ENCODE measurements at places on chromosomes 4 and X.
A peak's percentile ranks its signal among the peaks of the same experiment; 100 is the strongest.

- no peak for DNase-seq
- peaks cover 21% of the 10 kb centered on the region for H3K4me1 ChIP-seq
- no peaks in the 10 kb centered on the region for H3K36me3 ChIP-seq
- H3K4me3 ChIP-seq = no peak overlapping the region
- H3K27me3 ChIP-seq = no peaks in the 10 kb centered on the region
These were observed 152.8 kb upstream of the ANK2 start for GRCh38 chr4:112896609-112897190.

DNA sequence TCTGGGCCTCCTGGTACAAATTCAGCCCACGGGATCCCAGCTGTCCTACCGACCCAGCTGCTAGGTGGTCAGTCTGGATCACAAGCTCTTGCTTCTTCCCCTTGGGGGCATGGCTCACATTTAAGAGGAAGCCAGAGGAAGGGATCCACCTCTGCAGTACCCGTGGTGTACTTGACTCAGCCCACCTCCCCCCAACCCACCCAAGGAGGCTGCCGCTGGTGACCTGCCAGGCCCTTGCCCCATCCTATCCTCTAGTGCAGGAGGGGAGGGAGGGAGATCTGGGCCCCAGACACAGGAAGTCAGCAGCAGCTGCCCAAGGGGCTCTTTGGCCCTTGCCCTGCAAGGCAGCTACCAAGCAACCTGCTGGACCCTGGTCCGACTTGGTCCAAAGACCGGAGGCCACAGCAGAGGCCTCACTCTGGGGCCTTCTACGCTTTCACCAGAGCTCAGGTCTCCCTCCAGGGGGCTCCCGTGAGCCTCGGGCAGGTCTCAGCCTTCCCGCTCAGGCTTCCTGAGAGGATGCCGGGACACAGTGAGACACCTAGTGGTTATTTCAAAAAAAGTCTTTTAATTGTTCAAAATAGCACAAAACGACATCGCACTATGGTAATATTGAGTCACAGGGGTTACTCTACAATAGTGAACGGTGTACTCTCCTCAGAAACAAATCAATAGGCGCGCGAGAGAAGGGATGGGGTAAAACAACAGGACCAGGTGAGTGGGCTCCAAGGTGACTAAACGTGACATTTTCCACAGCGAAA lies 2.7 kb upstream of the RENBP start:
- peaks cover 3% of the 10 kb centered on the region for H3K4me1 ChIP-seq
- H3K36me3 ChIP-seq = peaks cover 26% of the 10 kb centered on the region
- H3K27me3 ChIP-seq = no peaks in the 10 kb centered on the region
- H3K4me3 ChIP-seq = no peak overlapping the region

- H3K27ac ChIP-seq = no peak overlapping the region
- no peaks in the 10 kb centered on the region for H3K27me3 ChIP-seq
These were observed 128.7 kb upstream of the GIMD1 start for GRCh38 chr4:106497271-106497670.

DNA sequence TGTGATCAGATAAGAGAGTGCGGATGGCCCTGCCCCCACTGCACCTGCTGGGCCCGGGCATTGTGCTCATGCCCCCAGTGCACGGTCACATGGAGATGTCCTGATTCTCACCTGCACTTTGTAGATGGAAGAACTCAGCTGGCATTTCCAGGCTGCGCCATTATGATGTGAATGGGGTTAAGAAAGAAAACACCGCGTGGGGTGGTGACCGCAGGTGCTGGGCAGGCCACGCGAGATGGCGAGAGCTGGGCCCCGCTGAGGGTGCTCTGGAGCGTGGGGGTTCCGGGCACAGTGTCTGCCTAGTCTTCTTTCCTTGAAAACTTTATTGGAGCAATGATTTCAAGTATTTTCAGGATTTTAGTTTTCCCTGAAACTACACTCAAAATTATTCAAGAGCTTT lies 17.8 kb upstream of the HGFAC start:
- H3K27ac ChIP-seq = no peak overlapping the region
- H3K36me3 ChIP-seq = no peaks in the 10 kb centered on the region
- no peaks in the 10 kb centered on the region for H3K4me1 ChIP-seq
- H3K27me3 ChIP-seq = no peaks in the 10 kb centered on the region
- DNase-seq = no peak

GRCh38 chr4:109302361-109303139 lies at the start of gene COL25A1:
Gene COL25A1 (minus strand): TSS chr4:109302658.
- H3K27ac ChIP-seq = no peak within 1 kb of the TSS
- peak within 1 kb of the TSS; percentile 53 for H3K4me3 ChIP-seq
- DNase-seq = peak; percentile 90
- H3K4me1 ChIP-seq = no peaks in the 10 kb centered on the region

GRCh38 chr4:83316459-83317165 lies 18.0 kb downstream of the HPSE start:
- no peaks in the 10 kb centered on the region for H3K36me3 ChIP-seq
- no peaks in the 10 kb centered on the region for H3K4me1 ChIP-seq
- no peak for DNase-seq
- no peak overlapping the region for H3K27ac ChIP-seq

DNA sequence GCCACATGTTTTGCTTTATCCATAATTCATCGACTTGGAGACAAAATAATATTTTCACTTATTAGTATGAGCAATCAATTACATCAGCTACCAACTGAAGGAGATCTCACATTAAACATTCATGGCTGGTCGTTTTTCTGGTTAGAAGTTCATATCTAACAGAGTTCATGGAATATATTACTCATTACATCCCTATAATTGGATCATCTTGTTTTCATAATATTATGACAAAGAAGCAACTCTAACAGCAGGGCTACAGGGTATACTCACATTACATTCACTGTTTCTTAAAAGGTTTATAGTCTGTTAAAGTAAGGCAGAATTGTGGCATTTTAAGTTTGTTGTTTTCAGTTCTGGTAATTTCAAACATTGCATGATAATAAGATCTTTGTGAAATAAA lies 33.0 kb downstream of the GSTCD start:
- no peaks in the 10 kb centered on the region for H3K27me3 ChIP-seq
- DNase-seq = no peak
- H3K36me3 ChIP-seq = no peaks in the 10 kb centered on the region
- no peak overlapping the region for H3K4me3 ChIP-seq
- H3K4me1 ChIP-seq = no peaks in the 10 kb centered on the region

GRCh38 chrX:64843224-64843623 lies 133.0 kb downstream of the ZC4H2 start:
- H3K27ac ChIP-seq = no peak overlapping the region
- no peaks in the 10 kb centered on the region for H3K36me3 ChIP-seq
- H3K4me1 ChIP-seq = no peaks in the 10 kb centered on the region
- no peaks in the 10 kb centered on the region for H3K27me3 ChIP-seq

GRCh38 chr4:31041853-31042252 lies 321.7 kb downstream of the PCDH7 start:
- H3K4me3 ChIP-seq = no peak overlapping the region
- H3K4me1 ChIP-seq = no peaks in the 10 kb centered on the region
- no peak for DNase-seq

DNA sequence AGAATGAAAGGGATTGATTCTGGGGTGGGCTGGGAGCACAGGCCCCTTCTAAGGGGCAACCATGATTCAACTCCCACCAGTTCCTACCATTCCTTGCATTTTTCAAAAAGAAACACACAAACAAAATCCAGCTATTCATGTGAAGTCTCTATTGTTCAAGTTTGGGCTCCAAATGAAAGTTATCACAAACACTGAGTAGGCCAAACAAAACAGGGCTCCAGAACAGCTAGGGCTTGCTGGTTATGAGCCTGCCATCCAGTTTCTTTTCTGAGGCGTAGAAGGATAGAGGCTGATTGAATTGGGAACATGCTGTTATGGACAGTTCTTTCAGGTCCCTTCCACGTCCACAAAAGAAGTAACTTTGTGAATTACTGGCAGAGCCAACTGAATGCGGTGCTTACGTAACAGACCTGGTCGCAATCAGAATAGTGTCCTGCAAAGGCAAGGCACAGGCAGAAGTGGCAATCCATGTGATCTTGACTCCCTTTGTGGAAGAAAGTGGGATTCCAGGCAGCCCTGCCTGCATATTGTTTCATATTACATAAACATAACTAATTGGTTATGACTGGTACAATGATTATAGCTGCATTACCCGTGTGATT lies 244.5 kb downstream of the SCFD2 start:
- H3K27ac ChIP-seq = no peak overlapping the region
- no peaks in the 10 kb centered on the region for H3K36me3 ChIP-seq
- H3K27me3 ChIP-seq = peaks cover 1% of the 10 kb centered on the region
- H3K4me1 ChIP-seq = peaks cover 4% of the 10 kb centered on the region

GRCh38 chr4:176805155-176805554 lies 12.4 kb upstream of the VEGFC start:
- H3K4me3 ChIP-seq = no peak overlapping the region
- no peaks in the 10 kb centered on the region for H3K36me3 ChIP-seq
- H3K4me1 ChIP-seq = no peaks in the 10 kb centered on the region
- no peak for DNase-seq
- H3K27me3 ChIP-seq = no peaks in the 10 kb centered on the region

- no peak overlapping the region for H3K4me3 ChIP-seq
- no peak for DNase-seq
- no peaks in the 10 kb centered on the region for H3K36me3 ChIP-seq
- H3K27me3 ChIP-seq = no peaks in the 10 kb centered on the region
These were observed 390.0 kb upstream of the NWD2 start for GRCh38 chr4:36854554-36854953.

DNA sequence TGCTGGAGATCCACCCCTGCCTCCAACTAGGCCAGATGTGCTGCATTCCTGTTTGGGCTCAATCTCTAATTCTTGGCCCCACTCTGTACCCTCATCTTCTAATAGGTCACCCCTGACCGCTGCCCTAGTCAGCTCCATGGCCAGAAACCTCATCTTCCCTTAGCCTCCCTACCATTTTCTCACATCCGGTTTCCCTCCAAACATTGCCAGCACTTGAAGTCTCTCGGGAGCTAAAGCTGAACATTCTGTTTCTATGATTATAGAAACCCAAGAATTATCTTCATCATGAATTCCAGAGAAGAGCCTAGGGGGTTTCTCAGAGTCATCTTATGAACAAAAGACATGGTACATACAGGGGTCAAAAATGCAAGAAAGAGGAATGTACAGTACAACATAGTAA lies 179.7 kb downstream of the AMELX start:
- no peaks in the 10 kb centered on the region for H3K36me3 ChIP-seq
- no peak overlapping the region for H3K27ac ChIP-seq
- no peak for DNase-seq
- H3K4me3 ChIP-seq = no peak overlapping the region
- H3K4me1 ChIP-seq = no peaks in the 10 kb centered on the region
- H3K27me3 ChIP-seq = no peaks in the 10 kb centered on the region

DNA sequence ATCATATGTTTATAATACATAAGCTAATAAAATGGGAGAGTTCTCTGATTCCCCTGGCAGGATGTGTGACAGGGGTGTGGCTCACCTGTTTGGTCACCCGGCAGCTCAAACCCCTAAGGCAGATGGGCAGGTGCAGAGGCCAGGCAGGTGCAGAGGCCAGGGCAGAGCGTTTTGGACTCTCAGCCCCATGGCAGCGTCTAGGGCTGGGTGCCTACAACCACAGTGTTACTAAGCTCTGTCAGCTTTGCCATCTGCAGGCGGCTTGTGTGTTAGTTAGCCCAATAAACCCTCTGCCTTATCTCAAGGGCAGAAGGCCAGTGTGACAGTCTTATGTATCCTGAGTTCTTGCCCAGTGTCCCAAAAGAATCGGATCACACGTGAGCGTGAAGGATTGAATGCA lies 54.0 kb upstream of the UGT2B15 start:
- H3K4me3 ChIP-seq = no peak overlapping the region
- no peak overlapping the region for H3K27ac ChIP-seq

DNA sequence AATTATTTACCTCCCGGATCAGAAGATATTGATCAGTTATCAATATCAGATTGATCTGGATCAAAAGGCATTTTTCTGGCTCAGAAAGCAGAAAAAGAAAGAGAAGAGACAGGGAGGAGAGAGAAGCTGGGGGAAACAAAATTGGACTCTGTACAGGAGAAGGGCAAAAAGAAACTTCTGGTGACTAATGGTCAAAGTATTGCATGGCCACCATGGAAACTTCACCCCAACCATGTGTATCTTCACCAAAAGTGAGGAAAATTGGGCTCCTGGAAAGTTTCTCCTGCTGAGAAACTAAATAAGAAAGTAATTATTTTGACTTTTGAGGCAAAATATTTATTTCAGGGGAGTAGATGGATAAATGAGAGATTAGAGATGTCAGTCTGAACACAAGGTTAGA lies 33.9 kb downstream of the RNF150 start:
- H3K27me3 ChIP-seq = no peaks in the 10 kb centered on the region
- DNase-seq = no peak
- H3K27ac ChIP-seq = no peak overlapping the region
- H3K4me3 ChIP-seq = no peak overlapping the region

GRCh38 chr4:112063260-112063659 lies 82.0 kb upstream of the FAM241A start:
- DNase-seq = no peak
- H3K36me3 ChIP-seq = no peaks in the 10 kb centered on the region
- no peak overlapping the region for H3K27ac ChIP-seq

GRCh38 chr4:14180983-14181601 lies 553.6 kb upstream of the BOD1L1 start:
- no peak overlapping the region for H3K27ac ChIP-seq
- H3K4me3 ChIP-seq = no peak overlapping the region
- H3K36me3 ChIP-seq = no peaks in the 10 kb centered on the region
- H3K4me1 ChIP-seq = peaks cover 6% of the 10 kb centered on the region
- DNase-seq = no peak

DNA sequence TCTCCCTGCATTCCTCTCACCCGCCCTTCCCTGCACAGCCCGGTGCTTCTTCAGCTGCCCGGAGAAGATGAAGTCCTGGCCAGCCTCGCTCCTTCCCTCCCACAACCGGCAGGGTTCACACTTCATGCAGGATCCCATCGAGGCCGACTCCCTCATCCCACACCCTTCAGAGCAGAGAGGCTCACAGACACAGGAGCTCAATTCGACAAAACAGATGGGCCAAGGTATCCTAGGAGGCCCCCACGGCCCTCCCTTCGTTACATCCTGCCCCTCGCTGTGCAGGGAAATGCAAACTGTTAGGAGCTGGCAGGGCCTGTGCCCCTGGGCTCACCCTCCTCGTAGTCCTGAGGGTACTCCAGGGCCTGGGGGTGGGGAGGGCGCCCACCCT lies 238.1 kb downstream of the DHRSX start:
- no peaks in the 10 kb centered on the region for H3K27me3 ChIP-seq
- peaks cover 14% of the 10 kb centered on the region for H3K4me1 ChIP-seq
- no peaks in the 10 kb centered on the region for H3K36me3 ChIP-seq
- no peak overlapping the region for H3K4me3 ChIP-seq
- DNase-seq = no peak

- H3K4me1 ChIP-seq = no peaks in the 10 kb centered on the region
- H3K36me3 ChIP-seq = no peaks in the 10 kb centered on the region
These were observed 505.7 kb downstream of the ZNF674 start for GRCh38 chrX:46039526-46039925.

Measured in H1 (cell line).